Breast epithelium (tissue), 4 donors: ENCODE measurements at places on chromosomes 11 and 22. TPM values are rescaled to one million over a fixed set of nuclear protein-coding genes. Genes with fewer than 3 reads are reported as not detected.

ENTHD1 gene
- not detected for total RNA-seq

DNA sequence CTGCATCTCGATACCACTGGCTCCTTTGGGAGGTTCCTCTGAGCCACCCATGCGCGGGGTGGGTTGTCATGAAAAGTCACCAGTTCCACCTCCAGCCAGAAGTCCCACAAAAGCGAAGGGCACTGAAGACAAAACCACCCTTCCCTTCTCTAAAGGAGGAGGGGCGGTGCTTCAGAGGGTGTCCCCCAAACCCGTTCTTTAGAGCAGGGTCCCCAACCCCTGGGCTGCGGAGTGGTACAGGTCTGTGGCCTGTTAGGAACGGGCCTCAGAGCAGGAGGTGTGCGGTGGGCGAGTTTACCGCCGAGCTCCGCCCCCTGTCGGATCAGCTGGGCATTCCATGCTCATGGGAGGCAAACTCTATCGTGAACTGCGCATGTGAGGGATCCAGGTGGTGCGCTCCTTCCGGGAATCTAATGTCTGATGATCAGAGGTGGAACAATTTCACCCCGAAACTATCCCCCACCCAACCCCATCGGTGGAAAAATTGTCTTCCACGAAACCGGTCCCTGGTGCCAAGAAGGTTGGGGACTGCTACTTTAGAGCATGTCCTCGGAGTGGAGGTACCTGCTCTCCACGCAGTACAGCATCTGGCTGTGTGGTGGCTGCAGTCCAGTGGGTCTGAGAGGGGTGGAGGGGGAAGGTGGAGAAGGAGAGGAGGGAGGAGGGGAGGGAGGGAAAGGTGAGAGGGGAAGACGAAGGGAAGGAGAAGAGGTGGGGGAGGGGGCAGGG is 72.9 kb upstream of the SEPTIN5 start:
- DNase-seq: no peak

DNA sequence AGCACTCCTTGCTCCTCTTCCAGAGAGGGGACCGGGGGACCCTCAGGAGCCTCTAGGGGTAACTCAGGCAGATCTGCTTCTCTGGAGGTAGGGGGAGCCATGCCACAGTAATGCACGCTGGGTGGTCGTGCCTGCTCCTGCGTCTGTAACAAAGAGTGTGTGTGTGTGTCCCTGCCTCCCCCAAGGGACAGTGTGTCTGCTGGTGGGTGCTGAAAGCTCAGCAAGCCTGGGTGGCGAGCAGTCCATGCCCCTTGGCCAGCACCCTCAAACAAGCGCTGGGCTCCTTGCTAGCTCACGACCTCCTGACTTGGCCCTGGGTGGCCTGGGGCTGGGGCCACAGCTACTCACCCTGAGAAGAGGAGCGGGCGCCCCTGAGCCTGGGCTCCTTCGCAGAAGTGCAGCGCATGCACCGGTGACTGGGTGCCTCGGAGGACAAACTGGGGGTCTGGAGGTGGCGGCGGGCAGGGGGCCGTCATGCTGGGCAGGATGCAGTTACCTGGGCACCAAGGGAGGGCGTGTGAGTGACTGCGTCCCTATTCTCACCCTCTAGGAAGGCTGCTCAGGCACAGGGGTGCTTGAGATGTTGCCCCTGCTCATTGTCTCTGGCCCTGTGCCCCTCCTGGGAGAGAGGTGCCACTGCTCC is 33.7 kb downstream of the GNB1L start:
- no peak for DNase-seq

- no peak for DNase-seq
These were observed 3.1 kb upstream of the PARVB start for GRCh38 chr22:44020981-44021380.

GRCh38 chr11:68128682-68129327 is 7.6 kb upstream of the CHKA start:
- peak; percentile 49 for DNase-seq

- no peak for DNase-seq
These were observed 1116.4 kb downstream of the JRKL start for GRCh38 chr11:97506076-97506759.

- DNase-seq: no peak
These were observed 11.7 kb downstream of the LRP4 start for GRCh38 chr11:46906609-46907041.
